ENCODE measurements at places on chromosomes 2 and 18. TPM values are rescaled to one million over a fixed set of nuclear protein-coding genes. Genes with fewer than 3 reads are reported as not detected.

HTR2B gene
- total RNA-seq, result not detected

- H3K27ac ChIP-seq, result no peak overlapping the region
- H3K4me1 ChIP-seq, result no peaks in the 10 kb centered on the region
- DNase-seq, result no peak
- no peak overlapping the region for H3K4me3 ChIP-seq
Observed at GRCh38 chr18:79352432-79352831, 43.3 kb upstream of the NFATC1 start.

DNA sequence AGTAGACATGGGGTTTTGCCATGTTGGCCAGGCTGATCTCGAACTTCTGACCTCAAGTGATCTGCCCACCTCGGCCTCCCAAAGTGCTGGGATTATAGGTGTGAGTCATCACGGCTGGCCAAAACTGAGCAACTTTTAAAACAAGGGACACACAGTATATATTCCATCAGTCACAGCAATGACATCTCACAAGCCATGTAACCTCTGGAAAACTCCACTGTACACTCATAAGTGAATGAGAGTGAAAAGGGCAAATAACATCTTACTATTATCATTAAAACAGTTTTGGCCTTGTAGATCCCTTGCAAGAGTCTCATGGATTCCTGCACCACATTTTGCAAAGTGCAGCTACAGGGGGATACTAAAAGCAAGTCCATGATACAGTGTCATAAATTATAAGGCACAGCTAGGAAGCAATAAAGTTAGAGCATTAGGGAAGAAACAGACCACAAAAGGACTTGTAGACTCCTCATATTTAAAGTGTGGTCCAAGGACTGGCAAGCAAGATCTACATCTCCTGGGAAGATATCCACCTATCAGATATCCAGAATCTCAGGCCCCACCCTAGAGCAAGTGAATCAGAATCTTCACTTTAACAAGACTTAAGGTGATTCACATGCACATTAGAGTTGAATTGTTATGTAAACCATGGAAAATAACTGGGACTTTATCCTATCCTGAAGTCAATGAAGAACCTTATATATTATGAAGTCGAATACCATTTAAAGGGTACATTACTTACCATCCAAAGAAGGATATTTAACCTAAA, 5.7 kb downstream of the SMC6 start:
- peaks cover 20% of the 10 kb centered on the region for H3K4me1 ChIP-seq
- peaks cover 9% of the 10 kb centered on the region for H3K36me3 ChIP-seq

GRCh38 chr2:192184349-192184748, 10.4 kb downstream of the TMEFF2 start:
- no peak overlapping the region for H3K4me3 ChIP-seq
- no peak for DNase-seq
- H3K36me3 ChIP-seq, result no peaks in the 10 kb centered on the region
- no peak overlapping the region for H3K27ac ChIP-seq
- peaks cover 23% of the 10 kb centered on the region for H3K27me3 ChIP-seq

DNA sequence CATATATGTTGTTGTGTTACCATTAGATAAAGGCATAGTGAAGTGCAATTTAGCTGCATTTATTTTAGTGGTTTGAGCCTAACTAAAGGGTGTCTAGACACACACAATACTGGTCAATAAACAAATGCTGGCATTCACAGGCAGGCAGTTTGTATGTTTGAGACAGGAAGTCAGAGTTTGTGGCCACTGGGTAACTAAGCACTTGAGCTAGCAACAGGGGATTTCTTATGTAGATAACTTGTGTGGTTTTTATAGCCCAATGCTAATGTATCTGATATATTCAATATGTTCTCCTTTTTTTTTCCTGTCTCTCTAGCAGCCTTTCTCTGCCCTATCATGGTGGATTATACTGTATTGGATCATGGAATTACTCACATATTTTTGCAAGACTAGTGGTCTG, 38.1 kb downstream of the LRRTM4 start:
- no peaks in the 10 kb centered on the region for H3K4me1 ChIP-seq
- no peak overlapping the region for H3K4me3 ChIP-seq
- no peaks in the 10 kb centered on the region for H3K27me3 ChIP-seq
- no peak for DNase-seq

OR6B2 gene
- not detected for total RNA-seq

- no peak overlapping the region for H3K4me3 ChIP-seq
- peaks cover 3% of the 10 kb centered on the region for H3K36me3 ChIP-seq
- H3K27me3 ChIP-seq, result peaks cover 4% of the 10 kb centered on the region
- peak overlapping the region; percentile 66 for H3K27ac ChIP-seq
Observed at GRCh38 chr2:169073963-169074751, 4.8 kb downstream of the DHRS9 start.

DNA sequence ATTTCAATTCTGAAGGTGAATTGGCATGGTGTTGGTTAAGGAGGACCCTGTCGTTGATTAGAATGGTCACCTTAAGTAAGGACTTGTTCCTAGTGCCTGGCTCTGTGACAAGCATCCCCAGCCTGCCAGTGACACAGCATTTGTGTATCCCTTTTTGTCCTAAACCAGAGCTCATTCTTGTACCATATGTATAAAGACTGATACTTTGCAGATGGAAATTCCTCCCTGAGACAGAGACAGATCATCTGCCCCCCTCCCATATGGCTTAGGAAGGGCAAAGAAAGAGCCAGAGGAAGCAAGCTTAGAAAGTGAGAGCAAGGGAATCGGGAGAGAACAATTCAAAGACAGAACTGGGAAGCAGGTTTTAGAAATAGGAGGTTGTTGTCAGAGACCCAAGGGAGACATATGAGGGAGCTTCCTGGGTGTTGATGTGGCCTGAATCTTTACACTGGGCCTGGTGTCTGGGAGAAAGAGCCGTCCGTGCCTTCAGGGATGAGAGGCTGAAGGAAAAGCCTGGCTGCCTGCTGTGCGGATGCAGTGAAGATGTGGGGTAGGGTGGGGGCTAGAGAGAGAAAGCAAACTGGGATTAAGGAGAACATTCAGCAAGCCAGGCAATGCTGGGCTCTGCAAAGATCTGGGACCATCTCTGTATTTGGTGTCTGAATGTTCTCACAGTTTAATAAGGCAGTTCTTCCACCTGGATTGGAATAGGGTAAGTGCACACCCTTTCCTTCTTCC, 13.2 kb upstream of the CHRNA1 start:
- no peaks in the 10 kb centered on the region for H3K36me3 ChIP-seq
- DNase-seq, result no peak
- H3K4me3 ChIP-seq, result no peak overlapping the region
- H3K27me3 ChIP-seq, result no peaks in the 10 kb centered on the region
- peaks cover 42% of the 10 kb centered on the region for H3K4me1 ChIP-seq
- no peak overlapping the region for H3K27ac ChIP-seq

DNA sequence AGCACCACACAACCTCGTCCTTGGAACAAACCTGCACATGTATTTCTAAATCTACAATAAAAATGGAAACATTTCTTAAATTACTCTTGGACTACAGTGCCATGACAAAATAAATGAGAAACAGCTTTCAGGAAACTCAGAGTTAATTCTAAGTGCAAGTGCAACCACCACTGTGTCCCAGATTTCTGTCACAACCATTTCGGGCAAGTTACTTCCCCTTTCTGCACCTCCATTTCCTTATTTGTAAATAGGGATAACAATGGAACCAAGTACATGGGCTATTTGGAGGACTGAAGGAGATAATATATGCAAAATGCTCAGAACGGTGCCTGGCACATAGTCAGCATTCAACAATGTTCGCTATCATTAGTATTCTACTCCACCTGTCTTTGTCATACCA, 93.2 kb downstream of the CACNB4 start:
- H3K4me1 ChIP-seq, result peaks cover 12% of the 10 kb centered on the region
- DNase-seq, result no peak
- peaks cover 8% of the 10 kb centered on the region for H3K27me3 ChIP-seq
- no peak overlapping the region for H3K27ac ChIP-seq

- H3K27ac ChIP-seq, result no peak overlapping the region
- H3K4me1 ChIP-seq, result peaks cover 16% of the 10 kb centered on the region
- no peak for DNase-seq
- H3K4me3 ChIP-seq, result no peak overlapping the region
- peaks cover 2% of the 10 kb centered on the region for H3K36me3 ChIP-seq
Observed at GRCh38 chr18:11983592-11983991, 2.3 kb downstream of the IMPA2 start.

- no peak for DNase-seq
- H3K27me3 ChIP-seq, result no peaks in the 10 kb centered on the region
- H3K4me1 ChIP-seq, result no peaks in the 10 kb centered on the region
Observed at GRCh38 chr18:78704971-78705461, 274.6 kb upstream of the SALL3 start.

DNA sequence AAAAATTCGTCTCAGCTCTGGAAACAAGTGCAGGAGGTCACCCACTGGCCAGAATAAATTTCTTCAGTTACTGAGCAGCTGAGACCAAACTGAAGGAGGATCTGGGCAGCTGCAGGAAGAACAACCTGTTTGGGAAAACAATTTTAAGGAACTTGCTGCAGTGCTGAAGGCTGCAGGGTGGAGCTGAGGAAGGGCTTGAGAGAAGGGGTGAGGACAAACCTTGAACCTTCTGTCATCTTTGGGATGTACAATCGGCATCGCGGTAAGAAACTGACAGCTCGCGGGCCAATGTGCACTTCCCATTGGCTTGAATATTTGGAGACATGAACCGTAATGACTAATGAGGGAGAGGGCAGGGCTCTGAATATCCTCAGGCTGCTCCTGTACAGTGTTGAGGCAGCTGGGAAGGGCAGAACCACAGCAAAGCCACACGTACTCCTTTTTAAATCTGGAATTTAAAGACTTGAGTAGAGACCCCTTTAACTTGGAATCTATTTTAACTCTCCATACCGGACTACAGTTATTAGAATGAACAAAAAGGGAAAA, 90.3 kb downstream of the TACR1 start:
- no peaks in the 10 kb centered on the region for H3K36me3 ChIP-seq
- H3K27ac ChIP-seq, result no peak overlapping the region
- H3K4me3 ChIP-seq, result no peak overlapping the region
- no peaks in the 10 kb centered on the region for H3K27me3 ChIP-seq
- H3K4me1 ChIP-seq, result no peaks in the 10 kb centered on the region

DNA sequence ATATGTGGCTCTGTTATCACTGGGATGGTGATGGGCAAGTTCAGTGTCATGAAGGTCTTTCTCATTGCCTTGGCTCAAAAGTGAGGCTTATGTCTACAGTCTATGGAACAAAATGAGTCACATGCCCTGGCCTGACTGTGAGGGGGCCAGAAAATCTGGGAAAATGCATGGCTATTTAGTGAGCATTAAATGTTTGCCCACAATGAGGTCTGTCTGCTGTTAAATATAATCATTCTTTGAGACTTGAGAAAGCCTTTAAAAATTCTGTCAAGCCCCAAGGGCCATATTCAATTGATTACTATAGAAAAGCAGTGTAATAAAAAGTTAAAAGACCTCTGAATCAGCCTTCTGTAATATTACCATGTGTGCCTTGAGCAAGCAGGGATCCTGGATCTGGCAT, 5.5 kb upstream of the RNF144A start:
- H3K27ac ChIP-seq, result peak overlapping the region; percentile 60
- H3K4me3 ChIP-seq, result peak overlapping the region; percentile 31
- H3K27me3 ChIP-seq, result no peaks in the 10 kb centered on the region
- H3K4me1 ChIP-seq, result peaks cover 89% of the 10 kb centered on the region
- peaks cover 30% of the 10 kb centered on the region for H3K36me3 ChIP-seq

DNA sequence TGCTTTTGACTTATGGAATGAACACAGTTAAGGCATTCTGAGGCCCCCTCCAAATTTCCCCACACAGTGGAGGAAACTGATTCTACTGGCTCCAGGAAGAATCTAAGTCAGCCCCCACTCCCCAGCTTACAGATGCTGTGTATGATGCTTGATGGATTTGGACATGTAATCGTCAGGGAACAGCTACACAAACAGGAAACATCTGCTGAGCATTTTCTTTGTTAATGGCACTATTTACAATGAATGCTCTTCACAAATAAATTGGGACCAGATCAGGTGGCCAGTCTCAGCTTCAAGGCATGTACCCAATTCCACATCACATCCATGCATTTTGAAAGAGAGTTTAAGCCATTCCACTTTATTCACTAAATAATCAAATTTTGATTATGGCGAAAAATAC, 562.3 kb downstream of the SOX11 start:
- DNase-seq, result no peak
- no peak overlapping the region for H3K4me3 ChIP-seq
- H3K36me3 ChIP-seq, result no peaks in the 10 kb centered on the region
- no peaks in the 10 kb centered on the region for H3K27me3 ChIP-seq
- H3K4me1 ChIP-seq, result no peaks in the 10 kb centered on the region
- H3K27ac ChIP-seq, result no peak overlapping the region

DNA sequence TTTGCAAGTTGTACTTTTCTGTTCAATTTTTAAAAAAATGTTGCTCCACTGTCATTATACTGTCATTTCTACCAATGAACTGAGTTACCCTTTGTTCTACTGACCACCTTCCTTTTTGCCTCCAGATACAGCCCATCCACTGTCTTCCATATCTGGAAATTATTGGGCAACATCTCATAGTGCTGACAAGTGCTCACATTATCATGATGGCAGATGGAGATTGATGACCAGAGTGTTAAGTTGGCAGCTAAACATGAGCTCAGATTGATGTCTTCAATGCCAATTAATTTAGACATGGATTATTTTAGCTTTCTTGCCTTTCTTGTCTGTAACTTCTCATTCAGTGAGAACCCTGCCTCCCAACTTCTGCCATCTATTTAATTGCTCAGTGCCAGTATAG, 76.6 kb downstream of the KIAA1328 start:
- peaks cover 11% of the 10 kb centered on the region for H3K36me3 ChIP-seq
- DNase-seq, result no peak
- H3K27ac ChIP-seq, result no peak overlapping the region
- H3K4me1 ChIP-seq, result peaks cover 2% of the 10 kb centered on the region
- no peak overlapping the region for H3K4me3 ChIP-seq

SNTG2 gene
- 0.67 TPM for total RNA-seq

GRCh38 chr2:169050476-169051240, 18.7 kb upstream of the DHRS9 start:
- H3K27ac ChIP-seq, result no peak overlapping the region
- H3K36me3 ChIP-seq, result peaks cover 11% of the 10 kb centered on the region
- H3K4me3 ChIP-seq, result no peak overlapping the region
- H3K27me3 ChIP-seq, result peaks cover 1% of the 10 kb centered on the region

DNA sequence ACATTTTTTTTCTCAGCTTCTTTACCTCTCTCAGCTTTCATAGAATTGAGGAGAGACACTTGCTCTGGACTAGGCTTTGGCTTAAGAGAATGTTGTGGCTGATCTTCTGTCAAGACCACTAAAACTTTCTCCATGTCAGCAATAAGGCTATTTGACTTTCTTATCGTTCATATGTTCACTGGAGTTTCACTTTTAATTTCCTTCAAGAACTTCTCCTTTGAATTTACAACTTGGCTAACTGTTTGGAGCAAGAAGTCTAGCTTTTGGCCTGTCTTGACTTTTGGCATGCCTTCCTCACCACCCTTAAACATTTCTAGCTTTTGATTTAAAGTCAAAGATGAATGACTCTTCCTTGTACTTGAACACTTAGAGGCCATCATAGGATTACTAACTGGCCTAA, 104.4 kb upstream of the SLC39A10 start:
- no peak for DNase-seq
- peaks cover 33% of the 10 kb centered on the region for H3K36me3 ChIP-seq
- H3K4me3 ChIP-seq, result peak overlapping the region; percentile 51
- H3K27ac ChIP-seq, result peak overlapping the region; percentile 84
